ENCODE measurements at places on chromosomes 2 and 18.
A peak's percentile ranks its signal among the peaks of the same experiment; 100 is the strongest.

GRCh38 chr18:13324880-13325279, 106.3 kb downstream of the LDLRAD4 start:
- DNase-seq = no peak

DNA sequence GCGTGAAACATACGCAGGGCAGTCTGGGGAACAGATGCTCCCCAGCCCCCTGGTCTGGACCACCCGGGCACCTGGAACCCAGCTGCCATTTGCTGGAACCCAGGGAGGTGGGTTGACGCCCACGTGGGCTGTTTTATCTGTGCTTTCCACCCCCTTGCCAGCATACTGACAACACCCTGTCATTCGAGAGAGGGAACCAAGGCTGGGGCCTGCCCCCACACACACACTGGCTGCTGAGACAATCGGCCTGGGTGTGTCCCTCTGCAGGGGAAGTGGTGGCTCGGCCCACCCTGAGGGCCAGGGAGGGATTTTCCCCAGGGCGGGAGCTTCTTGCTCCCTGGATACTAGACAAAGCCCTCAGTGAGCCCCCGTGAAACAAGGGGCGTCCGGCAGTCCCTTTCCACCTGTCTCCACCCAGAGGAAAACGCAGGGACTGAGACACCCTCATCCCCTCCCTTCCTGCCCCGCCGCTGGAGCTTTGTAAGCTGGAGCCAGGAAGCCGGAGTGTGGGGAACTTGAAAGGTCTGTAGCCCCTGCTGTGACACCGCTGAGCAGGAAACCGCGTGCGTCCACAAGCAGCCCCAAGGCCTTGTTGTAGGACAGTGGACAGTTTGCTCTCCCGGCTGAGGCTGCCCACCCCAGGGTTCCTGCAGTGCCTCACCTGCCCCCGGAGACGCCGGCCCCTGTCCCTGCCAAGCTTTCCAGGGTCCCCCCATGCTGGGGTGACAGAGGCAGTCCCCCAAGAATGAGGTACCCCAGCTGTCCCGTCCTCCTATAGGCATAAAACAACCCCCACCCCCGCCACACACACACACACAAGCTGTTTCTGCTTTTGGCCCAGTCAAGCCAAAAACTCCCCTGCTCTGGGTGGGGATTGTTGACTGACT, 14.1 kb upstream of the KLF11 start:
- no peak for DNase-seq

DNA sequence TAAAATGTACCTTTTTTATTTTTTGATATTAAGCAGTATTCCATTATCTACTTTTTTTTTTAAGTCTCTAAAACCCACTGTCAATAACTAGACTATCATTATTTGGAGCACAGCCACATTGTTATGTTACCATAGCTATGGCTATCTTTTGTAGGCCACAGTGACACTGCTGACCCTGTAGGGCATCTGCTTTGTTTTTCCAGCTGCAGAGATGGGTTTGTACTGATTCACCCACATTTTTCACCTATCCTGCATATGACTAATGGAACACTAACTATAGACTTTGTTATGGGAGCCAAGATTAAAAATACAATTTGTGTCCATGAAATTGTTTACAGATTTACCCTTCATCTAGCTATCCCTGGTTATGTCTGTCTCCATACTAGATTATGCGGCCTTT, 21.6 kb upstream of the OTX1 start:
- DNase-seq = no peak

DNA sequence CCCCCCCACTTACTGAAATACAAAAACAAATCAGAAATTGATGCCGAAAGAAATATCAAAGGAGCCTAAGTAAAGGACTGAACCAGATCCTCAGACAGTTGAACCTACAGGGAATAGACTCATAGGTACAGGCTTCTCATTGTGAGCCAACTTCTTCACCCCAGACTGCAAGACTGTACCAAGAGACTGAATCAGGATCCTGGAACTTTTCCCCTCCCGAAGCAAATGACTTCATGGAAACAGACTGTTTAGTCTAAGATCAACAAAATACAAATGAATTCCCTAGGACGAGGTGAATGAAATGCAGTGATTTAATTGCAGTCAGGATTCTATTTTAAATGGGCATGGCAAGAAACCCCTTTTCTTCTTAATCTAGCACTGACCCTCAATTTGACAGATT, 53.6 kb upstream of the RNF152 start:
- DNase-seq = no peak

GRCh38 chr2:219459460-219460311, 25.0 kb downstream of the SPEG start:
- DNase-seq = peak; percentile 76

- DNase-seq = no peak
Measured at GRCh38 chr2:233973786-233974185, 56.6 kb downstream of the TRPM8 start.

DNA sequence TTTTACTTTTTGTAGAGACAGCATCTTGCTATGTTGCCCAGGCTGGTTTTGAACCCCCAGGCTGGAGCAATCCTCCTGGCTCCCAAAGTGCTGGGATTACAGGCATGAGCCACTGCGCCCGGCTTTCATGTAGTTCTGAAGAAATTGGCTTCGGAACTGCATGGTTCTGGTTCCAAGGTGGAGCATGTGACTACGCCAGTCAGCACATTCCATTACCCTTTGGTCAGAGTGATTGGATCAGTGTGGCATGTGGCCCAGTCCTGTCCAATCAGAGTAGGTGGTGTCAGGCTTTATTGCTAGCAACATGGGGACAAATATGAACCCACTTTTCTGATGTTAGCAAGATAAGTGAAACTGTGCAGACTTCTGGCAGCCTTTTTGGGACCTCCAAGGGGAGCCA, 16.3 kb upstream of the ATOH8 start:
- no peak for DNase-seq

DNA sequence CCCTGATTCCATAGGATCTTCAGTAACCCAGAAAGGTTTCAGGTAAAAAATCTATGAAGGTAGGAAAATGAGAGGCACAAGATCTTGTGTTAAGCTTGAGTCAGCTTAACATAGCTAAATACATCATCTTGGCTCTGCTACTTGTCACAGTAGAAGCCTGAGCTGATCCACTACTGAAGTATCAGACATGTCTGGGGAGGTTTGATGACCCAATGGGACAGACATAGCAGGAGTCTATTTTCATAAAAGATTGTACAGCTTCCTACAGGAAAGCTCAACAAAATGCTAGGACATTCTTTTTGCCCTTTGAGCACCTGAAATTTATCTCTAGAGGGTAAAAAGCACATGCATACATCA, 84.3 kb upstream of the FSHR start:
- DNase-seq = no peak

DNA sequence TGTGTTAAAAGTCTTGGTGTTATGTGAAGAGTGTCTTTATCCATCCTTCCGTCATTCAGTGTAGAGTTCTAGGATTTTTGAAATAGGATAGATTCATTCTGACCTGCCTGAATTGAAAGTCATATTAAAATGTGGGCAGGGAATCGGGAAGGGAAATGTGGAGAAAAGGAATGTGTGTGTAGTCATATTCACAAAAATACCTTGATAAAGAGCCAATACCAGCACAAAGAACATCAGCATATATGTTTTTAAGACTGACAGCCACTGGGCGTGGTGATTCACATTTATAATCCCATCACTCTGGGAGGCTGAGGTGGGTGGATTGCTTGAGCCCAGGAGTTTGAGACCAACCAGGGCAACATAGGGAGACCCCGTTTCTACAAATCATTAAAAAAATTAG, 188.1 kb downstream of the CAMKMT start:
- no peak for DNase-seq

DNA sequence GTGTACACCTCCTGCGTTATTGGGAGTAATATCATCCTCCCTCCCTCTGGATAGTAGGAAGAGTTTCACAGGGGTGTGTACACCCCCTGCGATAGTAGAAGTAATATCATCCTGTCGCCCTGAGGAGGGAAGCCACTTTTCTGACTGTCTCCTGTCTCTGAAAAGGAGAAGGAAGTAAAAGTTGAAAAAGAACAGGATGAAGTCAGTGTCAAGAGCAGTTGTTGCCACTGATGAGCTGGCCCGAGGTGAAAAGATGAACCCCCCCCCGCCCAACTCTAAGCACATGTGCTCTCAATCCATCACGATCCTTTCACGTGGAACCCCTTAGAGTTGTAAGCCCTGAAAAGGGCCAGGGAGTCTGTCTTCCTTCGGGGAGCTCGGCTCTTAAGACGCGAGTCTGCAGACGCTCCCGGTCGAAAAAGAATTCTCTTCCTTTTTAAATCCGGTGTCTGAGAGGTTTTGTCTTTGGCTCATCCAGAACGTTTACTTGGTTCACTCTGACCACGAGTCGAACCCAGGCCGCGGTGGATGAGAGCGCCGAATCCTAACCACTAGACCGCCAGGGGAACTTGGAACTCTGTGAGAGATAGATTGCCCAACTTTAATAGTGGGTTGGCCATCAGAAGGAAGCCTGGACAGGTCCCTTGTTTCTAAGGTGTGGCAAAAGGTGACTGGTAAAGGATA, 22.4 kb upstream of the NAGK start:
- no peak for DNase-seq

DNA sequence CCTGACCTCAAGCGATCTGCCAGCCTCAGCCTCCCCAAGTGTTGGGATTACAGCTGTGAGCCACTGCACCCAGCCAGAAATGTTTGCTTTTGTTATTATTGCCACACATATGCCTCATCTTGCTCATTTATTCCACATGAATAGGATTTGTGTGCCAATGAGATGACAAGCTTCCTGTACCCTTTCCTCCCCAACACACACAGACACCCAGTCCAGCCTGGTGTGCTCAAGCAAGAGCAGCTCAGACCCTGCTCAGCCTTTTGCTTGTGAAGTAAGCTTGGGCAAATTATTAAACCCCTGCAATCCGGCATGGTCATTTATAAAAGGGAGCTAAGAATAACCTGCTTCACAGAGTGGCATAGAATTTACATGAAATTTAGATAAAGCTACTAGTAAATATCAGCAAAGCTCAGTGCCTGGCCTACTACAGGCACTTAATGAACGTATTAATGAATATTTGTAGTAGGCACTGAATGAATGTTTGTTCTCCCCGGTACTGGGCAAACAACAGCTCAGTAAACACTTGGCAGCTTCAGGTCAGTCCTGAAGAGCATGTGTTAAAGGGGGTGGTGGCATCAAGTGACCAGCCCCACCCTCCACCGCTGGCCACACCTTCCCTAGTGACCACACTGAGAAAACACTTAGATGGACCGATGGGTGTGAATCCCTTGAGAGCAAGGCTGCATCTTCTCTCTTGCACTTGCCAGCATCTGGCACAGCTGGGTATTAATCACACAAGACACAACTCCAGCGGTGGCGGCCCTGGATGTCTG, 280.2 kb downstream of the SRBD1 start:
- DNase-seq = no peak

DNA sequence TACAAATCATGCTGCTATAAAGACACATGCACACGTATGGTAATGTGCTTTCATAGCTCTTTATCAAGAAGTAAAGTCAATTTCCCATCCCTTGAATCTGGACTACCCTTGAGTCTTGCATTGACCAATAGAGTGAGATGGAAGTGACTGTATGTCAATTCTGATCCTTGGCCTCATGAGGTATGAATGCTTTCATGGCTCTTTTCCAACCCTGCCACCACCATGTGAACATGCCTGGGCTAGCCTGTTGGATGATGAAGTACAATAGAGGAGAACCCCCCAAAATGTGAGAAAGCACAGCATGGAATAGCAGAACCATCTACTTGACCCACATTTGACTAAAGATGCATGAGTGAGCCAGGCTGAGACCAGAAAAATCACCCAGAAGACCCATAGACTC, 237.0 kb downstream of the NYAP2 start:
- no peak for DNase-seq
